AG04450 (cell line): ENCODE measurements at places on chromosomes 12 and 14.

GRCh38 chr12:90030726-90031125 lies 322.1 kb upstream of the ATP2B1 start:
- no peak for DNase-seq

DNA sequence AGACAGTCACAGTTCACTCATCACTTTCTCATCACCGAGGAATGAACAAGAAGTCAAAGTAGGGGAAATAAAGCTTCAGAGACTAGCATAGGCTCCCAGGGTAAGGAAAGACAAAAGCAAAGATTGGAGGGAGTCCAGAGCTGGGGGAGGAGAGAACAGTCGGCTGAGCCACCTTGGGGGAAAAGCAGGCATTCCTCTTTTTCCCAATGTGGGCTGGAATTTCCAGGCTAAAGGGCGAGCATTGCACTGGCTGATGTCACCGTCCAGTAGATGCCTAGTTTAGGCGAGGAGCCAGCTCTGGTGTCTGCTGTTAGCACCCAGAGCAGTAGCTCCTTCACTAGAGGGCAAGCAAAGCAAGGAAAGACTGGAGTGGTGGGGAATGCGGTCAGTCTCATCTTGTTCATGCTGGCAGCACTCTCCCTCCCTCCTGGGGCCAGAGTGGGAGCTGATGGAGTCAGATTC lies 8.5 kb upstream of the KRT75 start:
- DNase-seq: peak; percentile 20

GRCh38 chr12:108622921-108623514 lies 10.7 kb downstream of the SELPLG start:
- DNase-seq: no peak

DNA sequence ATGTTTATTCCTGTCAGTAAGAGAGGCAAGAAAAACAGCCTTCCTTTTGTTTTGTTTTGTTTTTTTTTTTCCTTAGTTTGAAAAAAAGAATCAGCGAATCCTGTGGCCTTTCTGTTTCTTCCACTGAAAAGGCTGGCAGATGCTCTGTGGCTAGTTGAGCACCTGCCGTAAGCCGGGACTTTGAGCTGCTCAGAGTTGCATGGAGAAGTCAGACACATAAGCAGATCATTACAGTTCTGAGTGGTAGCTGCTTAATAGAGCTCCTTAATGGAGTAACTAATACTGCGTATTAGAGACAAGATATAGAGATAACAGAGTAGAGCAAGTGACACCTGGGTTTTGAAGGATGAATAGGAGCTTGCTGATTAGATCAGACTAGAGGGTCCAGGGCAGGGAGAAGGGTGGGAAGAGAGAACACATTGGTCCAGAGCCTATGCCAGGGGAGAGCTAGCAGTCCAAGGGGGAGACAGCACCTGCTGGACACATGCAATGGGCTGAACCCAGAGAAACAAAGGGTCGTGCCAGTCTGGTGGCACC lies 129.4 kb downstream of the TSPAN9 start:
- DNase-seq: no peak
